Epithelial cell of esophagus (primary cell): ENCODE measurements at places on chromosomes 11 and 22.

DNA sequence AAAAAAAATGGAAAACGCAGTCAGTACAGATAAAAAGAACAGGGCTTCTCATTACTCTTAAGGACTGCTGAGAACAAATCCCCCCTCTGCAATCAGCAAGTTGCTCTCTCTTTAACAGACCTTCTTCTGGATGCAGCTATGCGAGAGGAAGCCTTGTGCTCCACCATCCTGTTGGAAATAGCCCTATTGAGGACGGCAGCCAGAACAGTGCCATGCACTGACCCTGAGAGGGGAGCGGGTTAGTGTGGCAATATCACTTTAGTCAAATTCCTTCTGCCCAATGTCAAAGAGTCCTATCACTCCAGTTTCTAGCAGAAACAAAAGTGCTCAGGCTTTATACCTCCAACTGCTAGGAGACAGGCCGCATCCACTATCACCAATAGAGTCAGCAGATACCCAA is 6.9 kb downstream of the RBM4B start:
- no peak for DNase-seq

- DNase-seq, result no peak
Measured at GRCh38 chr22:19799322-19800190, 39.0 kb downstream of the TBX1 start.

GRCh38 chr11:119481667-119482400 is 58.9 kb upstream of the THY1 start:
- no peak for DNase-seq

GRCh38 chr22:32216911-32217310 is 12.0 kb upstream of the RFPL2 start:
- DNase-seq, result no peak

DNA sequence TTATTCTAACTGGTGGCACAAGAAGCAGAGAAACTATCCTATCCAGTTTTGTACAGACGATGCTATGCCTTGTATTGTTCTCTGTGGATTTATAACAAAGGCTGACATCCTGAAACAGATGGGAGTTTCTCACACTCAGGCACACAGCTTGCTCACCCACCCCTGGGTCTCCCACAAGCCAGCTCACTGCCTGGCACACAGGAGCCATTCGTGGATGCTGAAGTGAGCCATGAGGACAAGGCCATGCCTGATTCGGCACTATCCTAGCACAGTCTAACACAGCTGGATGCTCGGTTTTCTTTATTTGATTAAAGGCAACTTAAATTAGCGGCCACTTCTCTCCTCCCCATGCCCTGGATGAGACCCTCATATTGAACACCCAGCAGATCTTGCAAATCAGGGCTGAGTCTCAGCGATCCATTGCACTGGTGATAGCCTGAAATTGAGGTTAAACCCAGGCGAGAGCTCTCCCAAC is 25.7 kb upstream of the TMPRSS4 start:
- no peak for DNase-seq
